ENCODE measurements at places on chromosomes 7 and 10. TPM values are rescaled to one million over a fixed set of nuclear protein-coding genes. Genes with fewer than 3 reads are reported as not detected.

The TMEM196 gene
- total RNA-seq = not detected

The FAM131B gene
- total RNA-seq = 2.7 TPM

- DNase-seq = no peak
These were observed 319.7 kb upstream of the POM121L12 start for GRCh38 chr7:52715701-52716100.

- DNase-seq = peak; percentile 24
These were observed 342.7 kb upstream of the KLF6 start for GRCh38 chr10:4127518-4128315.

DNA sequence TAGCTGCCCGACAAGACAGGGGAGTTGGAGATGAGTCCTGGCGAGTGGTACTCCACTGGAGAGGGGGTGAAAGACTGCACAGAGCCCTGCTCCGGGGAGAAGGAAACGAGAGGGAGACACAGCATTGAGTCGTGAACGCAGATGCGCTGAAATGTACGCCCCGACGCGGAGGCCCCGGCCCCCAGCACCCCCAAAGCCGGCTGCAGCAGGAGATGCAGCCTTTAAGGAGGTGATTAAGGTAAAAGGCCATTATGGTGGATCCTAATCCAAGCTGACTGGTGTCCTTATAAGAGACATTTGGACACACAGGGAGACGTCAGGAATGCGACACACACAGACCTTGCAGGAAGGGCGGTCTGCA, 166.3 kb upstream of the IMMP2L start:
- DNase-seq = no peak

GRCh38 chr10:3104251-3104918, 37.0 kb downstream of the PFKP start:
- DNase-seq = no peak

DNA sequence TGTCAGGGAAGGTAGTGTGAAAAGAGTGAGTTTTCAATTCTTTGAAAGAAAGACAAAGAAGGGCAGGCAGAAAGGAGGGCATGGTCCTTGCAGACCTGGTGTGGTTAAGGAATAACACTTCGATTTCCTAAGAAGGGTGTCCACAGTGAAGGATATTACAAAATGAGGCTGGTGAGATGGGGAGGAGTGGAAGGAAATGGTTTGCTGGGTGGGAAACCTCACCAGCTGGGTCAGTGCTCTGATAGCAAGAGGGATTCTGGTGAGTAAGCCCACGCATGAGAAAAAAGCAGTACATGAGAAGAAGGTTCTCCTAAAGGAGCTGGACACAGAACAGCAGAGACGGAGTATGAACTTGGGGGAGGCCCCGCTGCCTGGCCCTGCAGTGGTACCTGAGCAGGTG, 230.6 kb upstream of the PLXNA4 start:
- DNase-seq = no peak

GRCh38 chr10:131725581-131726069, 175.2 kb upstream of the PPP2R2D start:
- DNase-seq = no peak

- DNase-seq = no peak
These were observed 1.5 kb downstream of the METTL27 start for GRCh38 chr7:73840715-73841379.
